ENCODE measurements at places on chromosomes 6 and 20. TPM values are rescaled to one million over a fixed set of nuclear protein-coding genes. Genes with fewer than 3 reads are reported as not detected.
A peak's percentile ranks its signal among the peaks of the same experiment; 100 is the strongest.

E2F1 gene
- 9.8 TPM for polyA plus RNA-seq

DNA sequence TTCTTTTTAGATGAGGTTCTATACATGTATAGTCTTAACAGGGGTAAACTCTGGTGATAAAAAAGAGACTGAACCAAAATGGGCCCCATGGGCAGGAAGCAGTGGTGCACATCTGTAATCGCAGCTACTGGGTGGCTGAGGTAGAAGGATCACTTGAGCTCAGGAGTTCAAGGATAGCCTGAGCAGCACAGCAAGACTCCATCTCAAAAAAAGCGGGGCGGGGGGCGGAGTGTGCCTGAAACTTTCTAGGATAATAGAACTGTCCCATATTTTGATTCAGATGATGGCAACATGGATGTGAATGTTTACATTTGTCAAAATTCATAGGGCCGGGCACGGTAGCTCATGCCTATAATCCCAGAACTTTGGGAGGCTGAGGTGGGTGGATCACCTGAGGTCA is 48.8 kb upstream of the TAF8 start:
- DNase-seq = no peak

PTGIS gene
- polyA plus RNA-seq = 13.8 TPM

SMLR1 gene
- polyA plus RNA-seq = 0.21 TPM

GRCh38 chr6:106279179-106279578 is 46.4 kb downstream of the ATG5 start:
- no peak for DNase-seq

DNA sequence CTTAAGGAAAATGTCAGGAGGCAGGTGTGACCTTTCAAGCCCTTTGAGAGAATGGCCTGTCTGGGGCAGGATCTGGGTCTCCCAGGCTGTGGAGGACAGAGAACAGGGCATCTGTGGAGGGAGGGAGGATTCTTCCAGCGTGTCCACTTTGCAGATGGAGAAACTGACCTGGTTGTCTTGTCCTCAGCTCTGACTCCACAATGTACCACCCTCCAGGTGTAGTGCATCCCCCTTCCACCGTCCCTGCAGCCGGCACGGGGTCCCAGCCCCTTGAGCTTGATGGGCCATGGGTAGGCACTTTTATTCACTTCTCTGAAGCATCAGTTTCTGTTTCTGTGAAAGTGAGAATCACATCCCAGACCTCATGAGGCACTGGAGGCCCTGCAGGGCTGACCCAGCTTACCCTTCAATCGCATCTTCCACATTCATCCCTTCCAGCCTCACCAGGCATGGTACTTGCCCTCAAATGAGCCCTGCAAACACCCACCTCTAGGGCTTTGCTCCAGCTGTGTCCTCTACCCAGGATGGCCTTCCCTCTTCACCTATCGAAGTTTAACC is 4.6 kb upstream of the TGM2 start:
- DNase-seq = no peak

DSP gene
- 39.1 TPM for polyA plus RNA-seq

CMTR1 gene
- polyA plus RNA-seq = 51.1 TPM

PRSS35 gene
- polyA plus RNA-seq = 28.9 TPM

GRCh38 chr6:85810558-85810957 is 167.9 kb upstream of the SYNCRIP start:
- DNase-seq = no peak

- no peak for DNase-seq
Observed at GRCh38 chr6:95856876-95857364, 158.9 kb upstream of the FUT9 start.

GPR63 gene
- 3.9 TPM for polyA plus RNA-seq

GRCh38 chr6:42532038-42532669 is 31.7 kb upstream of the UBR2 start:
- DNase-seq = peak; percentile 83

NR2E1 gene
- polyA plus RNA-seq = not detected

SIRPB2 gene
- 1.5 TPM for polyA plus RNA-seq

DNA sequence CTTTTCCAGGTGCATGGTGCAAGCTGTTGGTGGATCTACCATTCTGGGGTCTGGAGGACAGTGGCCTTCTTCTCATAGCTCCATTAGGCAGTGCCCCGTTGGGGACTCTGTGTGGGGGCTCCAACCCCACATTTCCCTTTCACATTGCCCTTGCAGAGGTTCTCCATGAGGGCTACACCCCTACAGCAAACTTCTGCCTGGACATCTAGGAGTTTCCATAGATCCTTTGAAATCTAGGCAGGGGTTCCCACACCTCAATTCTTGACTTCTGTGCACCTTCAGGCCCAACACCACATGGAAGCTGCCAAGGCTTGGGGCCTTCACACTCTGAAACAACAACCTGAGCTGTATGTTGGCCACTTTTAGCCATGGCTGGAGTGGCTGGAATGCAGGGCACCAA is 282.8 kb upstream of the SASH1 start:
- no peak for DNase-seq

GRCh38 chr6:1200409-1201101 is 111.3 kb upstream of the FOXQ1 start:
- DNase-seq = no peak

DNA sequence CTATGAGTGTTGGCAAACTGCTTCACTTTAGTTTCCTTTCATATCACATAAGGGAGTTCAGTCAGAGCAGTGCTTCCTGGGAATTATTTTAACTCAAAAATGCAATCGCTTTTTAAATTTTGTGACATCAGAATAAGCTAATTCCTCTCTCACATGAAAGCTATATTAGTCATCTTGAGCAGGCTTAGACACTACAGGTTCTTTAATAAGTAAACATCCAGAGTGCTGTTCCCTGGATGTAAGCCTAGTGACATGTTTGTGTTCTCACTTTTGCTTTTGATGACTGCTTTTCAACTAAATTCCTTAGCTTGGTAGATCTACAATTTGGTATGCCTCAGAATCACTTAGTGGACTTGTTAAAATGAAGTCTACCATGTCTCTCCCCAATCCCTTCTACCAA is 252.7 kb upstream of the POU3F2 start:
- no peak for DNase-seq

GRCh38 chr6:154156135-154156896 is 117.3 kb downstream of the OPRM1 start:
- no peak for DNase-seq

- no peak for DNase-seq
Observed at GRCh38 chr20:54221353-54221752, 13.5 kb downstream of the PFDN4 start.

GRCh38 chr6:35216851-35217811 is 3.4 kb downstream of the SCUBE3 start:
- no peak for DNase-seq

PARD6B gene
- polyA plus RNA-seq = 4.0 TPM

DNA sequence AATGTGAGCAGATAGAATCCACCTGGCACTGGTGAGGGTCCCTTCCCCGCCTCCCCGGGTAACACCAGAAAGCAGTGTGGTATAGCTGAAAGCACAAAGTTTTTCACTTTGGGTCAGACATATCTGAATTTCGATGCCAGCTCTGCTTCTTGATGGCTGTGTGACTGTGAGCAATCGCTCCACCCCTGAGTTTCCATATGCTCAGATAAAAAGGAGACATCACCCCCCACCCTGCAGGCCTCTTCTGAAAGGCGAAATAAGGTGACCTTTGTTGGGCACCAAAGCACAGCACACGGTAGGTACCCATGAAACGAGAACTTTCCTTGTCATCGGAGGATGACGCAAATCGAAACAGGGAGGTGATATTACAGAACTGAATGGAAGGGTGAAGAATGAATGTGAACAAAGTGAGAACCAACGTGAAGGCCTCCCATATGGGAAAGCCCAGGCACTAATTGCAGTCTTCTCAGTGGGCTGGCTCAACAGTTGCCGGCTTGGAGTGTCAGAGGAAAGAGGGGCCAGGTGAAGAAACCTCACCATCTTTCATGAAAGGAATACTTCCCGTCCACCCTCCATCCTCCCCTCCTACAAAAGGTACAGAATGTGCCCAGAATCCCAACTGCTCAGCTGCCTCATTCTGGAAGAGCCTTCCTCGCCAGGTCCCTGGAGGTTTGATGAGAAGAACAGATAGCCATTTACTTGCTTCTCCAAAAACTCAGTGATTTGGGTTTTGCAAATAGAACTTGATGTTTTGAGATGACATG is 61.8 kb downstream of the NFATC2 start:
- DNase-seq = no peak

NNAT gene
- polyA plus RNA-seq = 1,475 TPM

- no peak for DNase-seq
Observed at GRCh38 chr6:76465410-76465809, 392.9 kb upstream of the IMPG1 start.
